CD4-positive, alpha-beta T cell treated with Interleukin-6 for 4 hours (primary cell): ENCODE measurements at places on chromosomes 16 and 17.

DNA sequence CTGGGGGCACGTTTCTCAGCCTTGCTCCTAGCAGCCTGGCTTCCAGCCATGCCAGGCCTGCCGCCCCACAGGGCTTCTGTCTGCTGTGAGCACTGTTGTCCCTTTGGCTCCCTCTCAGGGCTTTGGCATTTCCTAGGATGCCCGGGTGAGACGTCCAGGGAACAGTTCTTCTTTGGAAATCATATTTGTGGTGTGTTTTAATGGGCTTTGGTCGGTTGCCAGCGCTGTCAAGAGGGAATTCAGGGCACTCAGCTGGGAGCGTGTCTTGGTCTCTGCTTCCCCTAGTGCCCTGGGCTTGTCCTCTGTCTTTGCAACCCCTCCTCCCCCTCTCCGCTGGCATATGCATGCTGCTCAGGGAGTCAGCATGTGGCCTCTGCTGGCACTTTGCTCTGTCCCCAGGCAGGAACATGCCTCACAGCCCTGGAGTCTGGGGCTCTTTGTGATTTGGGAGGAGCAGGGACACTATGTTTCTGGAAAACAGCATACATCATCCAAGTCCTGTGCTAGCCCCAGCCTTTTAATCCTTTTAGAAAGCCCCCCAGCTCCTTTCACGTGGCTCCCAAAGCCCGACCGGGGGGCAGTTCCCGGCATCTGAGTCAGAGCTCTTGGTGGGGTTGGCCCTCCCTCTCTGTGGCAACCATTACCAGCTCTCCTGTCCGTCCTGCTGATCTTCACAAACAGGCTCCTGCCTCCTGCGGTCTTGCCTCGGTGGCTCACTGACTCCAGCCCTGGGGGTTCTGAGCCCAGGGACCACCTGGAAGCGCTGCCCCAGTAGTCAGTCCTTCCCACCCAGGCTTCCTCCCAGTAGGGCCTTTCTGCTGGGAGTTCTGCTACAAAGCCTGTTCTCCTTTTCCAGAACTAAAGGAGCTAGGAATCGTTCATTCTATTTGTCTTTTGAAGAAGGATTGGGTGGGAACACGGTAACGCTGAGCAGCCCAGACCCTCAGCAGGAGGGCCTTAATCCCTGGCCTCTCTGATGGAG lies 26.7 kb downstream of the SAP30BP start:
- DNase-seq = no peak

DNA sequence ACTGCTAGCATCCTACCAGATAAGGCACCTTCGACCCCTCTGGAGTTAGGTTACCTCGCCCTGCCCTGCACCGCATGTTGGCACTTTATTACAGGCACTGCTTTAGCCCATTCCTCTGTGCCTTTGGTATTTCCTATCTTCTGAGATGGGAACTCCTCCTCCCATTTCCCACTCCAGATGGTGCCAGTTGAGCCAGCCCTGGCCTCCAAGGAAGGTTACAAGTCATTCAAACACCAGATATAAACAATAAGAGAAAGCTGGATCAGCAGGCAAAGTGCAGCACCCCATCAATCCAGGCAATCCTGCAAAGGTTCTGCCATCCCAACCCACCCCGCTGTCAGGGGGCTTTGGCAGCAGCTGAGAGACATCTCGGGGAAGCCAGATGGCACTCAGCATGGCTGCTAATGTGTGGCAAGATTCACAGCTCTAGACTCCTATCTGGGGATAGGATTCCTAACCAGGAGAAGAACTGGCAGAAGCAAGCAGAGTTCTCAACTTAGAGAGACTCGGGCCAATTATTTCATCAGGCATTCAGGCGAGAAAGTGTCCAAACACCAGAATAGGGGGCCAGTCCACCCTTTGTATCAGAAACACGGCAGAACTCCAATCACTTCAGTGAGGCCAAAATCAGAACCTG lies 113.0 kb downstream of the COPRS start:
- DNase-seq = no peak

GRCh38 chr17:54102246-54102645 lies 279.5 kb downstream of the KIF2B start:
- DNase-seq = no peak

- no peak for DNase-seq
These were observed 1.6 kb upstream of the HOXB7 start for GRCh38 chr17:48612456-48612853.

- DNase-seq = no peak
These were observed 27.1 kb downstream of the CRAMP1 start for GRCh38 chr16:1639282-1639681.
